ENCODE measurements at places on chromosomes 13 and 19. TPM values are rescaled to one million over a fixed set of nuclear protein-coding genes. Genes with fewer than 3 reads are reported as not detected.

DNA sequence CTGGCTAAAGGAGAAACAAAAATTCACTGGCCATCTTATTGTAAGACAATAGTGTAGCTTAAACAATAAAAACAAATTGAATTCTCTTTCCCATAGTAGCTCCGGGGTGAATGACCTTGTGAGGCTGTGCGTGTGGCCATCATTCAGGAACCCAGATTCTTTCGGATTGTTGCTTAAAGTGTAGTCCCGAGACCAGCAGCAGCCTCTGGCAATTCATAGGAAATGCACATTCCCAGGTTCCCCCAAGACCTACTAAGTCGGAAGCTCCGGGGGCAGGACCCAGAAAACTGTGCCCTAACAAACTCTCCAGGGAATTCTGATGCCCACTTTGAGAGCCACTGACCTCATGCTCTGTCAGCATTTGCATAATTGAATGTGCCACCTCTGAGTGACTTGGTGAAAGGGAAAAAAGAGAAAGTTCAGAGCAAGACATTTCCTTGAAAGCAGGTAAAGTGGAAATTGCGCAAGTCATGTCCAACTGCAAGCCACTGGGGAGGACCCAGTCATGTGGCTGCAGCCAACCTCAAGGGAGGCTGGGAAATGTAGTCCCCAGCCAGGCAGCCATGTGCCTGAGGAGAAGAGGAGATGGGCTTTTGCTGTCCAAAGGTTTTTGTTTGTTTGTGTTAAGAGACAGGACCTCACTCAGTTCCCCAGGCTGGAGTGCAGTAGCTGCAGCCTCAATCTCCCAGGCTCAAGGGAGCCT lies 50.7 kb upstream of the PNMA8B start:
- peaks cover 24% of the 10 kb centered on the region for H3K27me3 ChIP-seq
- H3K4me3 ChIP-seq, result peak overlapping the region; percentile 60

DNA sequence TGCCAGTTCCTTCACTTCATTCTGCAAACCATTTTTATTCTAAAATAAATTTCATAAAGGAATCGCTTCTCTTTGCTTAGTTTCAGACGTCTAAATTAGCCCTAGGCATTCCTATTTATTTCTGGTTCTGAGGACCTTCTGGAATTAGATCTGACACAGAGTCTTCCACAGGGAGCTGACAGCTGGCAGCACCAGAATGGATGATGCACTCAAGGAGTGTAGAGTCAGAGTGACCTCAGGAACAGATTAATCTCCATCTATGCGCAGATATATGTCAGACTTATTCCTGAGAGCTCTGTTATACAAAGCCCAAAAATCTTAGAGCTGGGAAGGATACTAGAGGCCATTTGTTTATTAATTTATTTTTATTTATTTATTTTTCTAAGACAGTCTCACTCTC lies 450.8 kb downstream of the HS6ST3 start:
- no peak for DNase-seq
- no peak overlapping the region for H3K4me3 ChIP-seq
- no peak overlapping the region for H3K27ac ChIP-seq
- no peaks in the 10 kb centered on the region for H3K36me3 ChIP-seq

The GARIN5A gene
- 8.2 TPM for total RNA-seq

GRCh38 chr19:56341948-56342347 lies 27.3 kb upstream of the ZSCAN5A start:
- DNase-seq, result no peak
- no peak overlapping the region for H3K27ac ChIP-seq
- H3K27me3 ChIP-seq, result peaks cover 16% of the 10 kb centered on the region
- no peak overlapping the region for H3K4me3 ChIP-seq
- H3K36me3 ChIP-seq, result peaks cover 58% of the 10 kb centered on the region
- H3K4me1 ChIP-seq, result peaks cover 16% of the 10 kb centered on the region

DNA sequence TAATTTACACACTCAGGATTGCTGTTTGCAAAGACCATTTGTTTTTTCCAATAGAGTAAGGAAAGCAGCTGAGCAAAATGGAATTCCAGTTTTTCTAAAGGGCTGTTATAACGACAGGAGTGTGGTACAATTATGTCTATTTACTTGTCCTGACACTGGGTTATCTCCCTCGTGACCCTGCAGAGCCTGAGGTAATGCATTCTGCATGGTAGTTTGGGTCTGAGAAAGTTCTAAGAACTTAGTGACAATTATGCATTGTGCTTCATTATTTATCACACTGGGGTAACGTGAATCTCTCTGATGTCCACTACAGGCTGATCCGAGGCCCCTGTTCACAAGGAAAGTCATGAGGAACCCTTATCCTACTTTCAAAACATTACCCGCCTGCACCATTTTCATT lies 50.7 kb upstream of the EDNRB start:
- no peak overlapping the region for H3K4me3 ChIP-seq
- no peak overlapping the region for H3K27ac ChIP-seq
- no peaks in the 10 kb centered on the region for H3K27me3 ChIP-seq
- DNase-seq, result no peak
- H3K4me1 ChIP-seq, result no peaks in the 10 kb centered on the region
- H3K36me3 ChIP-seq, result peaks cover 18% of the 10 kb centered on the region

DNA sequence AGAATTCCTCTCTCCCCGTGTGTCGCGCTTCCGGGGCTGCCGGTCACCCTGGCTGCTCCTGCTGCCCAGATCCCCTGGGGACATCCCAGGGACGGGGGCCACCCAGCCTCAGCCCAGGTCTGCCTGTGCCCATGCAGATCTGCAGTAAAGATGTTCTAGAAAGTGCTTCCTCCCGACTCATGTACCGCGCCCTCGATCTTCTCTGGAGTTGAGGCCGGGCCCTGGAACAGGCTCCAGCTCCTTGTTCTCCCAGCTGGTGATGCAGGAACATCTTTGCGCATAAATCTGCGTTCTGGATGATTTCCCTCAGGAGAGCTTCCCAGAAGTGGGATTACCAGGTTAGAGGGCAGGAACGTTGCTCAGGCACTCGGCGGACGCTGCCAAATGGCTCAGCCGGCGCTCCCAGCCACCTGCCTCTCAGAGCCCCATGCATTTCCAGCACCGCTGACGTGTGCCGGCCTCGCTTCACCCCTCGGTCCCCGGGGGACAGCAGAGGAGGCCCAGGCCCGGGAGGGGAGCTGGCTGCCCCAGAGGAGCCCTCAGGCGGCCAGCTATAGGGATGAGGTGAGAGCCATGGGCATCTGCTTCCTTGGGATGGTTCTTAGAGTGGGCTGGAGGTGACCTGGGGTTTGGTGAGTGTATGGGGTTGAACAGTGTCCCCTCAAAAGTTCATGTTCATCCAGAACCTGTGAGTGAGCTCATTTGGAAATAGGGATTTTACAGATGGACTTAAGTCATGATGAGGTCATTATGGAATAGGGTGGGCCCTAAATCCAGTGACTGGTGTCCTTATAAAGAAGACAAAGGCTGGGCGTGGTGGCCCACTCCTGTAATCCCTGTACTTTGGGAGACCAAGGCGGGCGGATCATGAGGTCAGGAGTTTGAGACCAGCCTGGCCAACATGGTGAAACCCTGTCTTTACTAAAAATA lies 42.6 kb downstream of the CRTC1 start:
- H3K4me3 ChIP-seq, result no peak overlapping the region
- peaks cover 5% of the 10 kb centered on the region for H3K4me1 ChIP-seq
- H3K27ac ChIP-seq, result 0 out of 2 replicates have a peak overlapping the region, but pooled peaks have one; percentile 20
- 0 out of 2 replicates have a peak, but pooled peaks cover 3% of the 10 kb centered on the region for H3K27me3 ChIP-seq
- no peaks in the 10 kb centered on the region for H3K36me3 ChIP-seq

The ZNF560 gene
- 5.8 TPM for total RNA-seq

GRCh38 chr13:66424422-66424821 lies 805.7 kb downstream of the PCDH9 start:
- H3K36me3 ChIP-seq, result peaks cover 19% of the 10 kb centered on the region
- H3K27ac ChIP-seq, result no peak overlapping the region
- H3K4me3 ChIP-seq, result no peak overlapping the region
- no peaks in the 10 kb centered on the region for H3K27me3 ChIP-seq
- peaks cover 1% of the 10 kb centered on the region for H3K4me1 ChIP-seq

GRCh38 chr19:6516018-6516658 lies 14.0 kb upstream of the TUBB4A start:
- peak overlapping the region; percentile 91 for H3K4me3 ChIP-seq
- H3K36me3 ChIP-seq, result no peaks in the 10 kb centered on the region
- H3K4me1 ChIP-seq, result peaks cover 12% of the 10 kb centered on the region

GRCh38 chr19:40762754-40763470 lies 11.9 kb downstream of the SNRPA start:
- no peak for DNase-seq
- H3K4me1 ChIP-seq, result no peaks in the 10 kb centered on the region
- peaks cover 72% of the 10 kb centered on the region for H3K36me3 ChIP-seq
- no peaks in the 10 kb centered on the region for H3K27me3 ChIP-seq

DNA sequence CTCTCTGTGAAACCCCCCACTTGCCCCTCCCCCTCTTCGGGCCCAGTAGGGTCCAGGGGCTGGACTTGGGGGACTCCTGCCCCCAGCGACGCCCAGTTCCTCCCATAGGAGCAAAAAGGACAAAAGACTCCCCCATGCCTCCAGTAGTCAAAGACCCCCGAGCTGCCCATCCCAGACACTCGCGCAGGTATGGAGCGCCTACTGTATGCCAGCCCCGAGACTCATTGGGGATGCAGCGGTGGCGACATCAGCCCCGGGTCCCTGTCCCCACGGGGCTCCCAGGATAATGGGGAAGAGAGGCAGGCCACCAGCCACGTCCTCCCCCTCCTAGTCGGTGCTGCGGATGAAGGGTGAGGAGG lies 18.3 kb upstream of the ZNRF4 start:
- H3K27ac ChIP-seq, result no peak overlapping the region
- H3K36me3 ChIP-seq, result no peaks in the 10 kb centered on the region
- H3K4me3 ChIP-seq, result peak overlapping the region; percentile 81
- peaks cover 16% of the 10 kb centered on the region for H3K4me1 ChIP-seq
- no peak for DNase-seq

- 0 out of 2 replicates have a peak overlapping the region, but pooled peaks have one; percentile 63 for H3K27ac ChIP-seq
- peaks cover 15% of the 10 kb centered on the region for H3K4me1 ChIP-seq
- peak overlapping the region; percentile 57 for H3K4me3 ChIP-seq
- H3K36me3 ChIP-seq, result no peaks in the 10 kb centered on the region
- peaks cover 15% of the 10 kb centered on the region for H3K27me3 ChIP-seq
- peak; percentile 72 for DNase-seq
These were observed 15.2 kb downstream of the ZSCAN5C start for GRCh38 chr19:56217039-56217949.

All from WTC11 (cell line).